Right hindlimb (tissue), 1 donor: ENCODE measurements at places on chromosomes 2 and 18.

DNA sequence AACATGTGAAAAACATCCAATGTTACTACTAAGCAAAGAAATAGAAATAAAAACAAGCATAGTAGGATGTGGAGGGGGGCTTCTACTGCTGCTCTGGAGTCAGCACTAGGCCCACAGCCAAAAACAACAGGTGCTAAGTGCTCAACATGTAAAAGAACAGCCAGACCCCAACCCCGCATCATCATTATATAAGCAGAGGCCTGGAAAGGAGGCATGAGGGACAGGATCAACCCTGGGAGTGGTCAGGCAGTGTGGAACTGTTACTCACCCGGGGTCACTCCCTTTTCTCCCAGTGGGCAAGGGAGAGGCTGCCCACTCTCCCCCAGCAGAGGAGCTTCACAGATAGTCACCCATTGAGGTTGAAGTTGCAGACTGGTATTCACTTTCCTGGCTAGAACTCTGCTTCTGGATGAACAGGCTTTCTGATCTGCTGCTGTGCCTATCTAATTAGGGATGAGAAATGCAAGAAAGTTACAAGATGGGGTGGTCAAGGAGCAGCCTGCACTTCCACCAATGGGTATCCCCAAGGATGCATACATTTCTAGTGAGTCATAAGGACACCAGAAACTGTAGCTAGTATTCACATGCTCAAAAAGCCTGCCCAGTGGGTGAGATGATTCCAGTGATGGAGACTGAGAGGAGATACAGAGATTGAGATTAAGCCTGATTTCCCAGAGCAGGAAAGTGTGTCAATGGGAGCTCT lies 480.1 kb upstream of the TCF4 start:
- peak; percentile 82 for DNase-seq

DNA sequence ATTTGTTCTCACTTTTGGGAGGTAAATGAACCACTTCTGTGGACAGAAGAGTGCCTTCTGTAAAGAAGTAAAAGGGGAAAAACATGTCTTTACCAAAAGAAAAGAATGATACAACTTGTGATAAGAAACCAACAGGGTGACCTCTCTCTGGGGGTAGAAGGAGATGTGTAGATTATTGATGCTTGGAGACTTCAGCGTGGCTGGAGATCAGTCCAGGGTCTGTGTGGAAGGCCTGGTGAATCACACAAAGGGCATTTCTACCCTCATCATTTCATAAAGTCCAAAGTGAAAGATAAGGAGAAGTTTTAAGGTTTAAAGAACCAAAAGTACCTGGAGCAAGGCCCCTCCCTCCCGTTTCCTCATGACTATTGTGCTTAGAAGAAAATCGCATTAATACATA lies 142.5 kb downstream of the NCK2 start:
- DNase-seq: no peak

DNA sequence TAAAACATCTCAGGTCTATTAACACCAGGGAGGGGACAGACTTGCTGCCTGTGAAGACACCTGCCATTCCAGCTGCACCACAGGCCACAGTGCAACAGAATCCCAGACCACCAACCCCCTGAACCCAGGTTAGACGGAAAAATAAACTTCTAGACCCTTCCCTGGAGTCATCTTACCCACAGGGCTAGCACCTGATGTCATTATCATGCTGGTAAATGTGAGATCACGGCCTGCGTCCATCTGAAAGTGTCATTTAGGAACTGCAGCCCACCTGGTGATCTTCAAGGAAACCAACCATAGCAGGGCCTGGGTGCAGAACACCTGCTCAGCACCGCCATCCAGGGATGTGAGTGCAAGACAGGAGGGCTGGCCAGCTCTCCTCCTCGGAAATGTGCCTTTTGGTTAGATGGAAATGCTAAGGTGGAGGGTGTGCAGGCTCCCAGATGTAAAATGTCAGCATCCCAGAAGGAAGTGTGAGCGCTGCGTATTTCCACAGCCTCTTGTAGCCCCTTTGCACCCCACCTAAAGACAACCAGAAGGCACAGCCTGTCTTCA lies 80.8 kb downstream of the PTGR3 start:
- DNase-seq: no peak

DNA sequence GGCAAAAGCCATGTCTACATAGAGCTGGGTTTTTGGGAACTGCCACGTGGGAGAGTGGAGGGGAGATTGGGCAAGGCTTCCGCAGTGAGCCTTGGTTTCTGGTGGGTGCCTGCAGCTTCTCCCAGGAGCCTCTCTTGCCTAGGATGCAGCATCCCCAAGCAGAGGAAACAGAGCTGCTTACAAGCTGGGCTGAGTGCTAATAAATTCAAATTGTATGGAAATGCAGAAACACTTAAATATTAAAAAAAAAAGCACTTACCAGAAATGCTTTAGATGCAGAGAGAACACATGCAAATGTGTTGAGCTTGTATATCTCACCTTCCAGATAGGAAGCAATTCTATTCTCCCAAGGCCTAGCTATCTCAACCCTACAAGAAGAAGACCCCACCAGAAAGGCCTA lies 96.0 kb upstream of the ST3GAL5 start:
- no peak for DNase-seq

- DNase-seq: peak; percentile 53
Observed at GRCh38 chr2:155733091-155733853, 599.2 kb downstream of the NR4A2 start.

GRCh38 chr18:42024131-42024530 lies 69.1 kb downstream of the PIK3C3 start:
- DNase-seq: no peak

DNA sequence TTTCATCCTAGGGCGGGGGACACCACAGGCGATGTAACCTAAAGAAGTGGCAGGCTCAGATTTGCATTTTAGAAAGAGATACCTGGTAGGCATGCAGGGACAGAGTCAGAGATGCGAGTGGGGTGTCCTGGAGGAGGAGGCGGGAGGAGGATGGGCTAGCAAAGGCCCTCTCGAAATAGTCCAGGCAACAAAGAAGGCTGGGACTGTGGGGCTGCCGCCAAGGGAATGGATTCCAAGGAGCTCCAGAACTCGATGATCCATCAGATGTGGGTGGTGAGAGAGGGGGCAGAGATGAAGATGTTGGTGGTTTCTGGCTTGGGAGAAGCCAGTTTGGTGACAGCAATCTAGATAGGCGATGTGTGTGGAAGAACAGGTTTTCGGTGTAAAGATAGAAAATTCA lies 12.5 kb upstream of the INPP5D start:
- no peak for DNase-seq

DNA sequence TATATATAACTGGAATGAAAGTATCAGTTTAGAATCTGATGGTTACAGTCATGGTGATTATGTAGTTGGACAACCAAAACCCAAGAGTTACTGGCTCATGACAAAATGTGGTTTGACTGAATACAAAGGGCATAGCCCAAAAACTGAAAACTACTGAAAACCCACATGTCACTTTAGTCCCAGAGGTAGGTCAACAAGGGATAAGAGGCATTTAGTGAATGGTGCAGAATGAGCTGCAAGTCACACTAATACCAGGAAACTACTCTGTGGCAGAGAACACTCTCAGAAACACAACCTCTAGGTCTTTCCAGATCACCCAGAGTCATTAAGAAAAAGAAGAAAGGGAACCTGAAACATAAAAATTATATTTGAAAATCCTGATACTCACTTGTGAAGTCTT lies 154.5 kb downstream of the AGPS start:
- DNase-seq: no peak

DNA sequence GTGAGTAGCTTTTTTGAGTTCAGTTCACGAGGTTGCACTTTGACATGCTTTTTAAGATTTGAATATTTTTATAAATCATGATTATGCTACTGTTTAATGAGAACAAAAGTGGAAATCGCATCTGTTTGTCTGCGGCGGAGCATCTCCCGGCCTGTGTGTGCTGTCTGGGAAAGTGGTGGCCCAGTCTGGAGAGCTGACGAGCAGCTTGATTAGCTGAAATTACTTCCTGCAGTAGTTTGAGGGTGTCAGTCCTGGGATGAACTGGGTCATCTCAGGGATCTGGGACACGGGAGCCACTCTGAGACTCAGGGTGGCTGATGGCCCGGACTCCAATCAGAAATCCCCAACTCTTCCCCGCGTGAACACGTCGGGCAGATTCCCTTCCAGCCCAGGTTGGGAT lies 115.9 kb downstream of the KLHL29 start:
- DNase-seq: no peak

DNA sequence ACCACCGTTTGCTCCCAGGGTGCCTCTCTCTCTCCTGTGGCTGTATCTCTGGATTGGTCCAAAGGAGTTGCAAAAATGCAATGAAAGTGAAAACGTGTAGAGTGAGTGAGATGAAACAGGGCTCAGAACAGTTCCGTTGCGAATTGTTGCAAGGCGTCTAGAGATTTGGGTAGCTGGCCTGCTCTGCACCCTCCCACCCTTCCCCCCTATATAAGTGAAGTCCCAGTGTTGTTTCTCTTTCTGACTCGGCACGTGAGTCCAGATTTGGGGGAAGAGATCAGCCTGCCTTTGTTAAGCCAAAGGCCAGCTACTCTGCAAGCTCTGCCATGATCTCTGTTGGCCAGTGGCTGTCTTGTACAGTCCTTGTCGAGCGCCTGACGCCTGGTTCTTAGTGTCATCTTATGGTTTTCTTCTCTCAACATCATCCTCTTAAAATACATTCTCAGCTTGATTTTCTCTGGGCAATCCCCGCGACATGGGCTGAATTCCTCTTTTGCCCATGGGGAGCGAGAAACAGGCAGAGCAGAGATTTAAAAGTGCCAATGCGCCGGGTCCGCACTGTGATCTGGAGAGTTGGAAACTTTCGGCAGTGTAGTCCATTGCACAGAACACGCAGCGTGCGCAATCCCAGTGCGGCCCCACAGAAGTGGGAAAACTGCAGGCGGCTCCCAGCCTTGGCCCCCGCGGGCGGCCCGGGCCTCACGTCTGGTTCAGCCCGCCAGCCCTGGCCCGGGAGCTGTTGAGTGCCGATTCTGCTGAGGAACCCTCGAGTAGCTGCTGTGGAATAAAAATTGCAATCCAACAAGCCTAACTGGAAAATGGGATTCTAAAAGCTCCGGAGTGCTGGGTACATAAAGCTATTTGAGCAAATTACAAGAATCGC lies 9.3 kb downstream of the MEIS1 start:
- peak; percentile 37 for DNase-seq

GRCh38 chr2:102487761-102488462 lies 14.9 kb downstream of the SLC9A4 start:
- peak; percentile 30 for DNase-seq

DNA sequence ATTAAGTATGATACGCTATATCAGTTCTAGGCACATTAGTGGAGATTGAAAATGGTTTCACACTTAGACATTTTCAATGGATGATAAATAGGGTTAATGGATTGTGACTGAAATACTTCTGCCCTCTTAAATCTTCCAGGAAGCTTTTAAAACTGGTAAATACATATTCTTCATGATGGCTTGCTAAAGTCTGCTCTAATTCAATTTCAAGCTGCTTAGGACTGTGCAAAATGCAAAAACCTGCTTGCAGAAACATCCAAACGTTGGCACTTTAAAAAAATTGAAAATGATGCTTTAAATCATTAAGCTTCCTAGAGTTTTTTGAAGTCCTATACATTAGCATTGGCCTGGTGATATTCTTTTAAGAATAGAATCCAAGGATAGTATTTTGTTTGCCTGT lies 214.8 kb upstream of the FSHR start:
- no peak for DNase-seq

DNA sequence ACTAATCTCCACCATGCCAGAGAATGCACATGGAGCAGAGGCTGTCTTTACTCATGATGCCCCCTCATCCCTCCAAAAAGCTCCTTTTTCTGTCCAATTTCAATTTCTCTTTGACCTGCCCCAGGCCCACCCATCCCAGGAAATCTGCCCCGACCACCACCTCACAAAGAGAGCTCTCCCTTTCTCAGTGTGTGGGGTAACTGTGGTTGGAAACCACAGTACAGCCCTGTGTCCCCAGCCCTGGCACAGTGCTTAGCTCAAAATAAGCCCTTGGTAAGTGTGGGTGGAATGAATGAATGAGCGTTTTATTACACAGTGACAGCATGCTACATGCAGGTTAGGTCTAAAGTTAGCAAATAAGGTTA lies 43.7 kb upstream of the CAB39 start:
- no peak for DNase-seq

- DNase-seq: no peak
Observed at GRCh38 chr2:154709215-154709614, 10.7 kb downstream of the KCNJ3 start.

DNA sequence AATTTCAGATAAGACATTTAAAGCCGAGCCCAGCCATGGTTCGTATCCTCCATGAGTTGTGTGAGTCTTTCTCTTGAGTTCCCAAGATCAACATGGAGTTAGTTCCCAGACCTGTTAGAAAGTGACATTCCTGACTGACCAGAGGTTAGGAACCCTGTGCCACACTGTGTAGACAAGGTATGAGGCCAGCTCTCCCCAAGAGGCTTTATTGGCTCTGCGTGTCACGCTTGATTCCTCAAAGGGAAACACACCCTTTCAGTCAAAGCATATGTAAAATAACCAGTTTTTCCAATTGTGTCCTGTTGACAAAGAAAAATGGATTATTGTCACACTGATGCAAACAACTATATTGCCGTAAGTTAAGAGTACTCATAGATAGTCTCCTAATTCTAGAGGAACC lies 1.2 kb downstream of the SULT1C3 start:
- DNase-seq: no peak

DNA sequence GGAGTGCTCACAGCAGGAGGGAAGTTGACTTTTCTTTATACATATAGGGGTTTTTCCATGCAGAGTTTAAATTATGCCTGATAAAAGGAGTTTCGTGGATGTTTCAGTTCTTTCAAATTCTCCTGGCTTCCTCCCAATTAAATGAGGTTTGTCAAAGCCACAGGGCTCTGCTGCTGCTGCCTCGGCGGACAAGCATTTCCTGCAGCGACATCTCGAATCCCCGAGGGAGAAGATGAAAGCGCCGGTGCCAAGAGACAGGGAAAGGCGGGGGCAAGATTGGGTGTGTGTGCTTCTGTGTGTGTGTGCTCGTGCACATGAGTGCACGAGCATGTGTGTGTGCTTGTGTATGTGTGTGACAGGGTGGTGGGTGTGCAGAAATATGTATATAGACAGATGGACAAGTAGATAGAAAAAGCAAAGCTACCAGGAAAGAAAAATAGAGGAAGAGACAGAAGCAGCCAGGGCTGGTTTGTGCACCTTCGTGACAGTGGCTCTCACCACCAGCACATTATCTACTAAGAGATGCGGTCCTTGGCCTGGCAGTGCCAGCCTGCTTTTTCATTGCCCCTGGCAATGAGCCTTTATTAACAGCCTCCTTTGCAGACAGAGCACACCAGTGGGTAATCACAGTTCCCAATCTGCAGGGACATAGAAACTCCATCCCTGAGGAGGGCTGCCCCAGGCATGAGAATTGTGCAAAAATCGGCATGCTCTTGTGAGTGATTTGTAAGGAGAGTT lies 76.2 kb downstream of the CDK15 start:
- peak; percentile 41 for DNase-seq
